ENCODE measurements at places on chromosomes 11 and 22.

DNA sequence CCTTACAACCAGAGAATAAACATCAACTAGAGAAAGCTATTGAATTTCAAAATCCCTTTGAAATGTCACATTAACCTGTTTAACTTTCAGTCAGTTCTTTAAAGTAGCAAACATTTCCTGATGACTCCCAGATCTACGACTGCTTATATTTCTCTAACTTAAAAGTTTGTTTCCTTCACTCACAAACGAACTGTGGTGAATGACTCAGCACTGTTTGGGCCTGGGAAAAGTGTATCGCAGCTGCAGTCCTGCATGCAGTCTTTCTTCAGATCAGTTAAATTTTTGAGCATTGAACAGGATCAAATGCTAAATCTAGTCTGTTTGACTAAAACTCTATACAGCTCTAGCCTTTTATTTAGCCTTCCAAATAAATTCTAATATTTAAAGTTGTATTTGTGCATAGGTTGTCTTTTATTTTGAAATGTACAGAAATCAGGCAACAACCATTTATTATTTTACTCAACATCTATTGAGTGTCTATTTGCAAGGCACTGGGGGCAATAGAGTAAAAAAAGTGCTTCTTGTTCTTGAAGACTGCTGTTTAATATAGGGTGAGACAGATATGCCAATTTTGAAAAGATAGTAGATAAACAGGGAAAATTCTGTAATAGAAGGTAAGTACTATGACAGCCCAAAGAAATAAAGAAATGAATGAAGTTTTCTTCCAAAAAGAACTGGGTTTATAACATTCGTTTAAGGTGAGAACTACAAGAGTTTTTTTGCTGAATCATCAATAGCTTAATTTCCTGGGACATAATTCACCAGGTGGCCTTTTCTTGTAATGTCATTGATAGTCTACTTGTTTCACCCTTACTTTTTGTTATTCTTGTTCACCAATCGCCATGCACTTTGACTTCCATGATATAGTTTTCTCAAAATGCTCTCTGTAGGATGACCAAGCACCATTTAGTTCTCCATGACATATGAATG, 235.4 kb downstream of the METTL15 start:
- DNase-seq: no peak

GRCh38 chr11:39571081-39571480, 1888.4 kb downstream of the LRRC4C start:
- DNase-seq: no peak

- DNase-seq: no peak
Measured at GRCh38 chr11:68043349-68044144, 4.7 kb downstream of the TCIRG1 start.

DNA sequence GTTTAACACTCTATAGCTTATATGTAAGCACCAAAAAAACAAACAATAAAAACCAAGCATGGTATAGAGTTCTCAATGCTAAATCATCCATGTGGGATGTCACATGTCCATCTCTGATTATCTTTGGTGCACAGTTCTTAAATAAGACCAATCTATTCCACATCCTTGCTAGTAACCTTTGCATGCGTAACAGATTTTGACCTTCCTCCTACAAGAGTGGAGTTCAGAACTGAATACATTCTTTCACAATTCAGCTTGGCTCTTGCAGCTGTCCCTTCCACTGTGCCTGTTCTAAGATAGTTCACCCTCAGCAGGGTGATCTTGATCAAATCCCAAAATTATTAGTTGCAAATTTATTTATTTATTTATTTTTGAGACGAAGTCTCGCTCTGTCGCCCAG, 21.1 kb downstream of the PRR14L start:
- DNase-seq: no peak

DNA sequence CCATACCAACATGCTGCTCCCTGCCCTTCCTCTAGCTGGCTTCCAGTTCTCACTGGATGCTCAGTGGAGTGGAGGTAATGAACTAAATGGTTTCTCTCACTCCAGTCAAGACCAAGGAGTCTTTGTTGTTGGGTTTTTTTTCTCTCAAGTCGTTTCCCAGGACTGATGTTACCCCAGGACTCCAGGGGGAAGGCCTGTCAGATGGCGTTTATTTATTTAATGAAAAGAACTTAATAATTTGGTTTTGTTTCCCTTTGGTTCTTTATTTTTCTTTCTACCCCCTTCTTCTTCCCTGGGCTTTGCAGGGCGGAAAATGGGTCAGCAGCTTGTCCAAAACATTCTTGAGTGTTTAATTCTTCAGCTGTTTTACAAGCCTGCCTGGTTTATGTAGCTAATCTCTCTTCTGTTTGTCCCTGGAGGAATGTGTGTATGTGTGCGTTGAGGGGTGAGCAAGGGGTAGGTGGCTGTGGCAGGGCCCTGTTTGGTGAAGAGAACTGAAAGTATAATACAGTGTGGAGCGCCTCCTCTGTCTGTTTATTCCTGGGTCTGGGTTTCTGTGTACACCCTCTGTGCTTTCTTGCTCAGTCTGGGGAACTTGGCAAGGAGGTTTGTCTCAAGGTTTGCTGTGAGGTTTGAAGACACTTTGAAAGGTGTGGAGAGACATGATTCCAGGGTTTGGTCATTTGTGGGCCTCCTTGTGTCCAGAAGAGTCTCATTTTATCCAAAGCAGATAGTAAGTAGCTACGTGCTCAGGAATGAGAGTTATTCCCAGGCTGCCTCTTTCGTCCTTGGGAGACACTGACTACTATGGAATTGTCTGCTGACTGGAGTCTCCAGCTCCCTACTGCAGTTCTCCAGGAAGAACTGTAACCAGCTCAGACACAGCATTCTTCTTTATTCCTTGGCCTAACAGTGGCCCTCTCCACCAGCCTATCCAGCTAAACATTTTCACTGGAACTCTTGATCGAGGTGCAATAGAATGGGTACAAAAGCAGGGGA, 175.5 kb downstream of the ADAMTS15 start:
- DNase-seq: no peak

DNA sequence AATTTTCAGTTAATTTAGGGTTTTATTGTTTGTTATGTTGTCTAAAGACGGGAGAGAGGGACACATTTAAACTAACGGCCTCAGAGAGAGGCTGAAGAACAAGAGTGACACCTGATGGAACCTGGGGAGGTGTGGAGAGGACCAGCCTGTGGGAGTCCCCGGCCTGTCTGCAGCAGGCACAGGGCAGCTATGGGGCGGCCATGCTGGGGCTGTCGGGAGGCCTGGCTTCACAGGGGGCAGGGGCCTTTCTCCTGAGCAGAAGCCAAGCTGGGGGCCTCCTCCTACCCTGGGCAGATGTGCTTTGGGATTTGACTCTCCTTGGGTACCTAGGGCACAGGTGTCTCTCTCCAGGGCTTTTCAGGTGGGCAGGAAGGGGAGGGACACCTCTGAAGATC, 21.9 kb downstream of the RELT start:
- DNase-seq: no peak

DNA sequence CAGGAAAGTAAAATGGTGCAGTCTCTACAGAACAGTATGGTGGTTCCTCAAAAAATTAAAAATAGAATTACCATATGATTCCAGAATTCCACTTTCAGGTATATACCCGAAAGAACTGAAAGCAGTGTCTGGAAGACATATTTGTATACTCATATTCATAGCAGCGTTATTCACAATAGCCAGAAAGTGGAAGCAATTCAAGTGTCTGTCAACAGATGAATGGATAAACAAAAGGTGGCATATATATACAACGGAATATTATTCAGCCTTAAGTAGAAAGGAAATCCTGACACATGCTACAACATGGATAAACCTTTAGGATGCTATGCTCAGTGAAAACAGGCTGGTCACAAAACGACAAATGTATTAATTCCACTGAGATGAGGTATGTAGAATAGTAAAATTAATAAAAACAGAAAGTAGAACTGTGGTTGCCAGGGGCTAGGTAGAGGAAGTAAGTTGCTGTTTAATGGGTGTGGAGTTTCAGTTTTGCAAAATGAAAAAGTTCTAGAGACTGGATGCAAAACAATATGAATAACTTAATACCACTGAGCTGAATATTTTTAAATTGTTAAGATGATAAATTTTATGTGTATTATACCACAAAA, 14.5 kb downstream of the SAA1 start:
- no peak for DNase-seq

DNA sequence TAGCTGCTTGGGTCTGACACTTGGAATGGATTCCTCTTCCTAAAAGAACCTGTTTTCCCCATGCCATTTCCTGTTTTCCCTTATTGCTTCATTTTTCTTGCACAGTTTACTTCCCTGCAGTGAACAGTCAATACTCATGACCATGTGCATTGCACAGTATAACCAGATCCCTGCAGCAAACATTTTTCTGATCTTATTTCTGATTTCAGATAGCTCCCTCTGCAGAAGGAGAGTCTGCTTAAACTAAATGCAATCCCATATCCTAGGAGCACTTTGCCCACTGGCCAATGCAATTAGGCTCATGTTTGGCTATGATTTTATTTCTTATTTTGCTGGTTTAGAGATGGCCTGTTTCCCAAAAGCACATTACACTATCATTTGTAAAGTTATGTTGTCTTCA, 96.7 kb upstream of the CD44 start:
- DNase-seq: no peak
